ENCODE measurements at places on chromosomes 7 and 10. TPM values are rescaled to one million over a fixed set of nuclear protein-coding genes. Genes with fewer than 3 reads are reported as not detected.

NPSR1 gene
- not detected for total RNA-seq

LGI1 gene
- not detected for total RNA-seq

TBC1D12 gene
- total RNA-seq: 20.5 TPM

PRPS1L1 gene
- total RNA-seq: 0.14 TPM

NUTM2B gene
- 0.33 TPM for total RNA-seq

Data from dermis blood vessel endothelial cell (primary cell).